Aorta (tissue), 5 donors: ENCODE measurements at places on chromosomes 3 and 15.

DNA sequence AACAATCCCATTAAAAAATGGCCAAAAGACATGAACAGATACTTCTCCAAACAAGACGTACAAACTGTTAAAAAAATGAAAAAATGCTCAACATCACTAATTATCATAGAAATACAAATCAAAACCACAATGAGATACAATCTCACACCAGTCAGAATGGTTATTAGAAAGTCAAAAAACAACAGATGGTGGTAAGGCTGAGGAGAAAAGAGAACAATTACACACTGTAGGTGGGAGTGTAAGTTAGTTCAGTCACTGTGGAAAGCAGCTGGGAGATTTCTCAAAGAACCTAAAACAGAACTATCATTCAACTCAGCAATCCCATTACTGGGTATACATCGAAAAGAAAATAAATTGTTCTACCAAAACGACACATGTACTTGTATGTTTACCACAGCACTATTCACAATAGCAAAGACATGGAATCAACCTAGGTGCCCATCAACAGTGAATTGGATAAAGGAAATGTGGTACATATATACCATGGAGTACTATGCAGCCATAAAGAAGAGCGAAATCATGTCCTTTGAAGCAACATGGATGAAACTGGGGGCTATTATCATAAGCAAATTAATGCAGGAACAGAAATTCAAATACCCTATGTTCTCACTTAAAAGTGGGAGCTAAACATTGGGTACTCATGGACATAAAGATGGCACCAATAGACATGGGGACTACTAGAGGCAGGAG is 51.5 kb downstream of the MYO1E start:
- DNase-seq = no peak

GRCh38 chr3:29668233-29668632 is 387.4 kb downstream of the RBMS3 start:
- no peak for DNase-seq

DNA sequence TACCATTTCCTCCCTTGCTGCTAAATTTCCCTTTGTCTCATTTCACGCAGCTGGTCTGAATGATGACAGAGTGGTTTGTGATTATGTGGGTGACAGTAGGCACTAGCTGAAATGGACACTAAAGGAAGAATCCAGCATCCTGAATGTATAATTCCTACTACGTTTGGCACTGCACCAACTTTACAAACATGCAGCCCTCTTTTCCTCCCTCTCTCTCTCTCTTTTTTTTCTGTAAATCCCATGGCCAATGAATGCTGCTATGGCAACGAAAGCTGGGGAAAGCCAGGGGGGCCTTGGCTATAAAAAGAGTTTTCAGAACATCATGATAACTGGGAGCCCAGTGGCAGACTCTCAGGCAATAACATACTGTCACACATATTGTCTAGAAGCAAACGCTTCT is 367.2 kb upstream of the AGTR1 start:
- no peak for DNase-seq

DNA sequence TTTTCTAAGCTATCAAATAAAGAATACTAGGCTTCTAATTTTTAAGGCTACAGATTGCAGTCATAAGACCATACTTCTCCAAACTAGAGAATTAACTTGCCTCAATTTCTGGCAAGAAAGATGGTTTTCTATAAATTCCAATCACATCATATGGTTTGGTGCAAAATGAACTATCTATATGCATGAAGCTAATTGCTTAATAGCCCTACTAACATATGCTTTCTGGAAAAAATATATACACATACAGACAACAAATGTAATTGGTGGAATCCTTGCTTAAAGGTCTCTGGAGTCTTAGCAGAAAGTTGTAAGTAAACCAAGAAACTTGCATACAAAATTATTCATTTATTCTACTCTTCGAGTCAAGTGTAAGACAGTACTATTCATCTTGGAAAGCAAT is 113.1 kb upstream of the NANOGP8 start:
- no peak for DNase-seq

DNA sequence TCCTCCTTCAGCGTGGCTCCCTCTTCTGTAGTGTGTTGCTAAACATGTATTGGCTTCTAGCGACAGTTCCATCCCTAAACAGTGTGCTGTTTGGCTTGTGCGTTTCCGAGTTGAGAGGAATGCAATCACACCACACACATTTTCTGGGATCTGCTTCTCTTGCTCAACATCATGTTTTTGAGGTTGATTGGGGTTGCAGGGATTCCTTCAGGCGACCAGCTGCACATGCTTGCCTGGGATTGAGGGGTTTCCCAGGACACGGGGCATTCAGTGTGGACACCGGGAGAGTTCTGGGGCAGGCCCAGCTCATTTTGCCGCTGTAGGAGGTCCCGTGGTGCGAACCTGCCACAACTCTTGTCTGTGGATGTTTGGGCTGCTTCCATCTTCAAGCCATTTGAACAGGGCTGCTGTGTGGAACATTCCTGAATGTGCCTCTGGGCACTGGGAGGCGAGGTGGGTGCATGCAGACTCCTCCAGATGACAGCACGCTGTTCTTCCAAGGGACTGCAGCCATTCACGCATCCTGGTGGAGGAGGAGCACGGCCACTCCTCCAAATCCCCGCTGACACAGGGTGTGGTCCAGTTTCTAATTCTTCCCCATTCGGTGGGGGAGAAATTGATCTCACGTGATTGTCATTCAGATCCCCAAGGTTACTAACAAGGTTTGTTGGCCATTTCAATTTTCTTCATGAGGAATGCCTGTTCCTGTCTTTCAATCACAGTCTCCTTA is 82.8 kb downstream of the PLXNA1 start:
- peak; percentile 23 for DNase-seq

GRCh38 chr15:63045465-63045840 is 2.9 kb downstream of the TPM1 start:
- DNase-seq = no peak

DNA sequence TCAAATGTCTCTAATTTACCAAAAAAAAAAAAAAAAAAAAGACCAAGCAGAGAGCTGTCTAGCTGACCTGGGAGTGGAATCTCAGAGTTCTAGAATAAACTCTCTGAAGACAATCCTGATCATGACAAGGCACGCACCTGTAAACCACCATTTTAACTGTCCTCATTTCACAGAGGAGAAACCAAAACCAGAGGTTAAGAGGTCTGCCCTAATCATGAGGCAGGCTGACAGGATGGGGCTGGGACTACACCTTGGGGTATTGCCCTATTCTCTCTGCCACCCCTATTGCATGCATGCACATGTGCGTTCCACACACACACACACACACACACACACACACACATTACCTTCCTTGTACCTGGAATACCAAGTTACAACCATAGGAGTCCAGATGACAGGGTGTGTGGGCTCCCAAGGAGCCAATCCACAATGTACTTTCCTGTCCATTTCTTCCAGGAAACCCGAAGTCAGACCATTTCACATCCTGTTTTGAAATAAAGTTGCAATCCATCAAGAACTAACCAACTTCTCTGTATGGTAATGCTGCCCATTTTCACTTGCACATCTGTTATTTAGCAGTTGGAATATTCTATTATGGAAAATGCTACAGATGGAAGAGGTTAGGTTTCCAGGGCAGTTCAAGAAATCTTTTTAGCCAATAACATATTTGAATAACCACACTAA is 34.6 kb downstream of the HSPBAP1 start:
- no peak for DNase-seq

- DNase-seq = no peak
These were observed 19.7 kb upstream of the RORA start for GRCh38 chr15:61248790-61249189.

DNA sequence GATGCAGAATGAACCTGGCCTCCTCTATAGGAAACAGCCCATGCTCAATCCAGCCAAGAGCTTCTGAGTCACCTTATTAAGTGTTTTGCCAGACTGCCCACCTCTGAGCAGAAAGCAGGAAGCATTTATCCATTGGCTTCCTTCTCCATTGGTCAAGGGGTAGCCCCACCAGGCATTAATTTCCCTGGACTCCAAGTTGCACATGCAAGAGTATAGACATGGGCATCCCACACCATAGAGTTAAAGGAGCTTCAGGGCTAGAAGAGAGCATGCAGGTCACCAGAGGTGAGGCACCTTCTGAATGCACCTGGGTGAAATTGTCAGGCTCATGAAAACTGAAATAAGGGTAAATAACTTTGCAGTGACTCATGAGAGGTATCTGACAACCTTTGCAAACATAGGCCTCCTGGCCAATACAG is 230.8 kb upstream of the STAC start:
- no peak for DNase-seq

- DNase-seq = no peak
These were observed 23.3 kb upstream of the MYO5C start for GRCh38 chr15:52318729-52319500.

DNA sequence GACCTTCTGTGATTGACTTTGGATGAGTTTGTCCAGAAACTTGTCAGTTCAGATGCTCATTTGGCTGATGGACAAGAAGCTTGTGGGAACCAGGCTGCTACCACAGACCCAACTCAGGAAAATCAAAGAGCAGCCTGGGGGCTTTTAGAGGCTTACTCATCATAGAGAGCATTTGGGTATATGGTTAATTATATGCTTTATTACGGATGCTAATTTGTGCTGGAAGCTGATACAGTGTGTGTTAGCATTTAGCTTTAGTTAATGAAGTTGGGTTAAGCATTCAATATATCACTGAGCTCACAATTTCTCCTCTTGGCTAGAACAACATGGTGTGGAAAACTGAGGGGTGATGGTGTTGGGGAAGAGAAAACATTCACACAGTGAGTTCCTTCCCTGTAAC is 664.2 kb upstream of the CFAP20DC start:
- DNase-seq = no peak

DNA sequence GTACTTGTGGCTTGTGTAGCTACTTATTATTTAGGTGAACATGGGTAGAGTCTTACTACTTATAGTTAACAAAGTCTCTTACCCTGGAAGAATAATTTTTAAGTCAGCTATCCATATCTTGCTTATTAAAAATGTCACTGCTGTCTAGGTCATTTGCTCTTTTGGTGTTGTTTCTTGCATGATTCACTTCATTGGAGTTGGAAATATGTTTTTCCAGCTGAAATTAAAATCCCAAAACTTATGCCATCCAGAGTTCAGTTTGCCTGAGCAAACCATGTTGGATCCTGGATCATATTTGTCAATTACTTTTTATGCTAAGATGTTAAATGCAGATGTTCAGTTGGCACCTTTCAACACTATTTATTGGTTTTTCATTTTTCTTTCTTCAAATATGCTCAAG is 421.0 kb upstream of the RBMS3 start:
- DNase-seq = no peak

DNA sequence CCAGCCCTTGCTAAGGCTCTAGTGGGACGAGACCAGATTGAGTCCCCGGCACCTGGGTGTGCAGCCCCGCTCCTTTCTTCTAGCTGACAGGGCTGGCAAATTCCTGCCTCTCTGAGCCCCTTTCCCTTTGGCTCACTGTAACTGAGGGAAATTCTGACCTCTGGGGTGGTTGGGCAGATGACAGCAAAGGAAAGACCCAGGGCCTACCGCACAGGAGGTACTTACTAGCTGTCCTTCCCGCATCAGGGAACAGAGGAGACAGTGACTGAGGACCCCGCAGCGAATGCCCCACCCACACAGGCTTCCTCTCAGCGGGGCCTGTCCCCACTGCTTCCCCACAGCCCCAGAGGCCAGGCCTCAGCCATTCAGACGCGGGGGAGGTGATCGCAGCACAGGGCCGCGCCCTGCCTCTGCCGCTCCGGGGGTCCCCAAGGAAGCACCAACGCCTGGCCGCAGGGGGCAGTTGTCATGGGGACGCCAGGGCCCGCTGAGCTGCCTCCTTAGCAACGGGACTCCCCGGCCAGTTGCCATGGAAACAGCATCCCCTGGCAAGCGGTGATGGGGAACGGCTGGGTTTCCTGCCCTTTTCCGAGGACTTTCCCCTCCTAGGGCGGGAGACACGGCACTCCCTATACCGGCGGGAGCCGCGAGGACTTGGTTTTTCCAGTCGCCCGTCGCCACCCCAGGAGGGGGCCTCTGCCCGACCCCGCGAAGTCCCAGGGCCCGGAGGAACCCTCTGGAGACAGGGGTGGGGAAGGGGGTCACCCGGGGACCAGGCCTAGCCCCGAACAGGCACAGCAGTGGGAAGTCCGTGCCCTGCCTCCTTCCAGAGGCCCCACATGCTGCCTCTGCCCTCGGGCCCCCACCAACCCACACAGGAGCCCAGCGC is 50.1 kb downstream of the HCN4 start:
- DNase-seq = peak; percentile 65

- no peak for DNase-seq
These were observed 16.9 kb upstream of the SCAMP5 start for GRCh38 chr15:74978503-74978902.

DNA sequence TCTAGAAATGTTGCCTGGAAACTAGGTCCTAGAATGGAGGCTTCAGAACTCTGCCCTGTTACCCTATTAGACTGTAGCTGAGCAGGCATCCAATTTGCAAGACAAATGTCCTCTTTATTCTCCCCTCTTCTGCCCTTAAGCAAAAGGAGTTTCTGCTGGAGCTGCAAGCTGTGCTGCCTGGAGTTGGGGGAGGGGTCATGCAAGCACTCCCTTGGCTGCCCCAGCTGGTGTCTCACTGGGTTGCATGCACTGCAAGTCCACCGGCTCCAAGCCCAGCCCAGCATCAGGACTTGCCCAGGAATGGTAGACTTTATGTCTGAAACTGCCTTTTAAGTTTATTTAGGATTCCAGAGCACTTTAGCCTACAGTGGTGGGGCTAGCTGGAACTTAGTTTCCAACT is 15.7 kb upstream of the RBP2 start:
- DNase-seq = no peak

GRCh38 chr3:38474928-38475605 is 21.1 kb upstream of the EXOG start:
- no peak for DNase-seq

DNA sequence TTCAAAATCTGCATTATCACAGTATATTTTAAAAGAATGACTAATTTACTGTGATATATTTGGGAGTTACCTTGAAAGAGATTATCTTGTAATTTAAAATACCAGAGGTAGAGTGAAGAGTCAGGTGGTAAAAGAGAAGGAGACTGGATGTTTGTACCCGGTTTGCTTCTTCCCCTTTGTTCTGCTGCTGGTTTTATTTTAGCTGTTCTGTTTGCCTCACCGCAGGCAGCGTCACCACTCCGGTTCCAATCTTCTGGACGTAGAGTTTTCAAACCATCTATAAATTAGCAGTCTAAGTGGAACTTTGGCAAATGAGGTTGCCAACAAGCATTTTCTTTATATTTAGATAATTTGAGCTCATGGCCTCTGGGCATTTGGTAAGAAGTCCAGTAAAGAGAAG is 38.2 kb downstream of the PPARG start:
- DNase-seq = no peak

DNA sequence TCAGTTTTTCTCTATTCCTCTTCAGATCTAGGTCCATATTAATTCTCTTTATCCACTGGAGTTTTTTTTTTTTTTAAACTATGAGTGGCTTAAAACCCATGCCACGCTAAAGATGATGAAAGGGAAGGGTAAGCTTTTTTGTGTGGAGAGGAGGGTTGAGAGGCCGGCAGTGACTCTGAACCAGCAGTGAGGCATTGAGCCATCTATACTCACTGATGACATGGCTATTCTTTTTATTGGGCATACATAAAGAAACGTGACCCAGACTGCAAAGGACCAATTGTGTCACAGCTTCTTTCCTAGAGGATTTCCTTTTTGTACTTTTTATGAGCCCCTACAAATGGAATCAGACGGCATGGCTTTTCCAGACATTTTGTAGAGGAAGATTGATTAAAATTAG is 662.2 kb downstream of the AGBL1 start:
- DNase-seq = no peak

- DNase-seq = no peak
These were observed 110.1 kb downstream of the DNAH12 start for GRCh38 chr3:57434041-57434440.

- DNase-seq = no peak
These were observed 30.2 kb upstream of the ADAMTS9 start for GRCh38 chr3:64717872-64718613.
